ENCODE measurements at places on chromosomes 16 and 17.

DNA sequence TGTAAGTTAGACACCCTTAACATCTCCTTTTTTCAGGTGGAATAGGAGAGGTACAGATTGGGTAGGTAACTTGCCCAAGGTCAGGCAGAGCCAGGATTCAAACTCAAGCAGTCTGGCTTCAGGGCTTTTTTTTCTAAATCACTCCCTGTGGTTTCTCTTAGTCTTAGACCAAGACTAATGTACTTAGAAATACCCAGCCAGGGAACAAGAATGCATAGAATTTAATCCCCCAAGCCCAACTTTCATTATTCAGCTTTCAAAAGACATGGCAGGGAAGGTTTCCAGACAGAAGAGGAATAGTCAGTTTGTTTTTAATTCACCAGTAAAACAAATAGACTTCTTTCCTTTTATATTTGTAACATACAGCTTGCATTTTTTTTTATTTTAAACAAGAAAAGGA lies 305.2 kb upstream of the RBFOX1 start:
- DNase-seq: no peak

- DNase-seq: no peak
These were observed 460.4 kb downstream of the SLC39A11 start for GRCh38 chr17:72631949-72632684.

DNA sequence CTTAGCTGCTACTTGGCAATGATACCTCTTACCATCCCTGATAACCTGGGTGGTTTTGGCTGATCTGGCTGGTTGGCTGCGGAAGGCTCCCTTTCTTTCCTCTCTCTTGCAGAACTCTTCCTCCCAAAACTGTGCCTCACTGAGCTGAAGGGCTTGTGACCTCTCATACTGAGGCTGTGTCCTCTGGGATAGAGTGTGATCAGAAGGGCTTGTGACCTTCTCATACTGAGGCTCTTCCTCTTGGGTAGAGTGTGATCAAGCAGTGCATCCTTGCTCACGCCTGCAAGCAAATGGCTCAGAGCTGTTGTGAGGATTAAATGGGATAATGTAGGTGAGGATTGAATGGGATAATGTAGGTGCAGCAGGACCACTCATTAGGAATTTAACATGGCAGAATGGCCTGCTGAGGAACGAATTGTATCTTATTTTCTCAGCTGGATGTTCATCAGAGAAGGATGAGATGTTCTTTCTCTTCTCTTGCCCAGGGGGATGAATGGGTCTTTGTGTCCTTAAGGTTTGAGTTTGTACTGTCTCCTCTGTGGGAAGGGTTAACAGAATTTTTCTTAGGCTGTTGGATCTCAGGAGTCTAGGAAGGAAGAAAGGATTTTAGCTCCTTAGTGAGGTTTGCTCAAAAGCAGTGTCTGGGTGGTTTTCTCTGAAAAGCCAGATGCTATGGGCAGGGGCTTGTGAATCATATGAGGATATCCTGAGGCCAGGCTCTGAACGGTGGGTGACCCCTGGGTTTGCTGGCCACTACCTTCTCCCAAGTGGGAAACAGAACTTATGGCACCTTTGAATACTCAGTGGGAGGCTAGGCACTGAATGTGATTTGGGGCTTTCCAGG lies 130.0 kb upstream of the HS3ST2 start:
- DNase-seq: no peak

DNA sequence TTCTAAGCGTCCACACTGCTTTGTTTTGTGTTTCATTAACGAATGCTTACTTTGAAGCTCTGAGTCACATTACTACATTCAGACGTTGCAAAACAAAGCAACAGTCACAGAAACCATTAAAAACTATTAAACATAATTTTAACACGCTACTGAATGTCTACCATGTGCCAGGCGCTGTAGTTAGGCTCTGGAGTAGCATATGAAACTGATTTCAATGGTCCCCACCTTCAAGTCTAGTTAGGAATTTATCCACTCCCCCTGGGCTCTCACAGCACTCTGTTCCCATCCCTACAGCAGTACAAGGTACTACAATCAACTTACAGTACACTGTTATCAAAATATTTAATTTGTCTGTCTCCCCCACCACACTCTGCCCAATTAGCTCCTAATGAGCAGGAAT lies 631 bp downstream of the UTP6 start:
- DNase-seq: no peak

DNA sequence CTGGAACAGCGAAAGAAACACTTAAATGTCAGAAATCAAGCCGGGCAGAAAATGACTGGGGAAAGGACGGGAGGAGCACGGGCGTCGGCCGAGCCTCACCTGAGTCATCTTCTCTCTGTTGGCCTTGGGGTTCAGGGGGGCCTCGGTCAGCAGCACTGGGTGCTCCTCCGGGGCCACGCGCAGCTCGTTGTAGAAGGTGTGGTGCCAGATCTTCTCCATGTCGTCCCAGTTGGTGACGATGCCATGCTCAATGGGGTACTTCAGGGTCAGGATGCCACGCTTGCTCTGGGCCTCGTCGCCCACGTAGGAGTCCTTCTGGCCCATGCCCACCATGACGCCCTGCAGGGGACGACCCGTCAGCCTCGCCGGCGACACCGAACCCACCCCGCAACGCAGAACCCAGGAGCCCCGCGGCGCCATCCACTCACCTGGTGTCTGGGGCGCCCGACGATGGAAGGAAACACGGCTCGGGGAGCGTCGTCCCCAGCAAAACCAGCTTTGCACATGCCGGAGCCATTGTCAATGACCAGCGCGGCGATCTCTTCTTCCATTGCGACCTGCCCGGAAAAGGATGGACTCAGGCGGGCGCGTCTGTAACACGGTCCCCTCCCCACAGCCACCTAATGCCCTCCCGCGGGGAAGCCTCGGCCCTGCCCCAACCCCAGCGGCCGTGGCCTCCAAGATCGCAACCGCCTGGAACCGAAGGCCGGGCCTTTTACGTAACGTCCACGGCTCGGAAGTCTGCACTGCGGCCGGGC lies 616 bp downstream of the ACTG1 start:
- DNase-seq: no peak

DNA sequence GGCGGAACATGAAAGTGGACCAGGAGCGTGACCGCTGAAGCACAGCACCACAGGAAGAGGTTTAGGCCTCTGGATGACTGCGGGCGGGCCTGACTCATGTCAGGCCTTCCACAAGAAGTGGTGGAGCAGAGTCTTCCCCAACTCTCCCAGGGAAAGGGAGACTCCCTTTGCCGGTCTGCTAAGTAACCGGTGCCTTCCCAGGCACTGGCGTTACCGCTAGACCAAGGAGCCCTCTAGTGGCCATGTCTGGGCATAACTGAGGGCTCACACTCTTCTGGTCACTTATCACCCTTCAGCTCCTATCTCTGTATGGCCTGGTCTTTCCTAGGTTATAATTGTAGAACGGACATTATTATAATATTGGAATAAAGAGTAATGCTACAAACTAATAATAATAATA lies 1931.9 kb downstream of the TP53TG3F start:
- peak; percentile 37 for DNase-seq
